Activated CD4-positive, alpha-beta memory T cell treated with anti-CD3 and anti-CD28 coated beads for 36 hours (primary cell): ENCODE measurements at places on chromosomes 3 and 15. TPM values are rescaled to one million over a fixed set of nuclear protein-coding genes. Genes with fewer than 3 reads are reported as not detected.

DNA sequence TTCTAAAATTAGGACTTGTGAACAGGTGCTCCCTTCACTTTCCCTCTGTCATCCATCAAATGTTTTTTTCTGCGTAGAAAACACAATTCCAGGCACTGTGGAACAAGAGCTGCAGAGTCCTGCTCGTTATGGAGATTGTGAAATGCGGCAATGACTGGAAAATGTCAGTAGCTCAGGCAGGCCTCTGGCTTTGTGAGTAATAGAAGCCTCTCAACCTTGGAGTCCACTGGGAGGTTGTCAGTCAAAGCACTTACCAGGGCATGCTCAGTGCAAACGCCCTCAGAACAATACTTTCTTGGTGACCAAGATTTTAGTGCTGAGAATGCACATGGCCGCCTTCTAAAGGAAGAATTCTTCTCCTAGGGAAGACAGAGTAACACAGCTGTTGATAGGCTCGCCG is 26.7 kb upstream of the MED12L start:
- no peak for DNase-seq
- no peak overlapping the region for H3K4me3 ChIP-seq
- H3K27ac ChIP-seq = no peak overlapping the region
- no peaks in the 10 kb centered on the region for H3K36me3 ChIP-seq

- no peaks in the 10 kb centered on the region for H3K36me3 ChIP-seq
- no peaks in the 10 kb centered on the region for H3K27me3 ChIP-seq
- H3K4me1 ChIP-seq = no peaks in the 10 kb centered on the region
- H3K4me3 ChIP-seq = no peak overlapping the region
These were observed 321.4 kb upstream of the DPH6 start for GRCh38 chr15:35867356-35867755.

DNA sequence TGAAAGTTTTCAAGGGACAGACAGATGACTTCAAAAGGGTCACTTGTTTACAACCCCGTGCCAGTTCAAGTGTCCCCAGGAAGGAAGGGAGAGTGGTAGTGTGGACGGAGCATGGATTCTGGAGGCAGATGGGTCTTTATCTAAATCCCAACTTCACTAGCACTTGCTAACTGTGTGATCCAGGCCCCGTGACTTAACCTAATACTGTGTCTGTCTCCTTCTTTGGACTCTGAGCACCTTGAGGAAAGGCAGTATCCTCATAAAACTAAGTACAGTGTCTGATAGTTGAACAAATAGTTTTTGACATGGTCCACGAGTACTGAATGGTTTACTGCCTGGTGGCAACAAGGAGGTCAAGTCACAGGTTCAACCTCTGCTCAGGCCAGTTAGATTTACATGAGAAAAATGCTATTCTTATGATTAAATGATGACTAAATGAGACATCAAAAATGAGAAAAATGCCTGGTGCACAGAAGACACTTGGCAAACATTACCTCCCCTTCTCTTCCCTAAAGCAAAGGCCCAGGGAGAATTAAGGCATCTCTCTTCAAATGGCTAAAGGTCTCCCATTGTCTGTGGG is 48.9 kb downstream of the ABCC5 start:
- H3K27ac ChIP-seq = no peak overlapping the region
- no peaks in the 10 kb centered on the region for H3K4me1 ChIP-seq
- no peaks in the 10 kb centered on the region for H3K27me3 ChIP-seq
- H3K36me3 ChIP-seq = peaks cover 9% of the 10 kb centered on the region
- H3K4me3 ChIP-seq = no peak overlapping the region

DNA sequence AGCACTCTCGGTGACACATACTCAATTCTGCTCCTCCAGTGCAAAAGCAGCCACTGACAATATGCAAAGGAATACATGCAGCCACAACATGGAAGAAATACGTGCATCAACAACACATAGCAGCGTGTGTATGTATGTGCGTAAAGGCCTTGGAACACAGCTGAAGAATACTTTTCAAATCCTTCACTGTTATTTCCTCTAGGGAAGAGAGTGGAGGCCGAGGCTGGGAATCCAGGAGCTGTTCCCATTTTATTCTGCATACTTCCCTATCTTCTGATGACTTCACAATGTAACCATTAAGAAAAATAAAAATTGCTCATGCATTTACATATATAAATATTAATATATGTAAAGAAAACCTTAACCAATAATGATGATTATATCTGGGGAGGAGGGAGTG is 36.6 kb upstream of the MGLL start:
- no peaks in the 10 kb centered on the region for H3K27me3 ChIP-seq
- no peak overlapping the region for H3K4me3 ChIP-seq
- no peak for DNase-seq

GRCh38 chr3:187836823-187837770 is 91.8 kb upstream of the BCL6 start:
- peaks cover 22% of the 10 kb centered on the region for H3K4me1 ChIP-seq
- H3K36me3 ChIP-seq = peaks cover 5% of the 10 kb centered on the region
- DNase-seq = no peak
- H3K27ac ChIP-seq = no peak overlapping the region
- H3K4me3 ChIP-seq = no peak overlapping the region

GRCh38 chr15:85618228-85618505 is 176.6 kb downstream of the KLHL25 start:
- peaks cover 25% of the 10 kb centered on the region for H3K4me1 ChIP-seq
- H3K36me3 ChIP-seq = peaks cover 4% of the 10 kb centered on the region
- H3K4me3 ChIP-seq = no peak overlapping the region
- H3K27me3 ChIP-seq = no peaks in the 10 kb centered on the region
- no peak for DNase-seq
- H3K27ac ChIP-seq = no peak overlapping the region

DNA sequence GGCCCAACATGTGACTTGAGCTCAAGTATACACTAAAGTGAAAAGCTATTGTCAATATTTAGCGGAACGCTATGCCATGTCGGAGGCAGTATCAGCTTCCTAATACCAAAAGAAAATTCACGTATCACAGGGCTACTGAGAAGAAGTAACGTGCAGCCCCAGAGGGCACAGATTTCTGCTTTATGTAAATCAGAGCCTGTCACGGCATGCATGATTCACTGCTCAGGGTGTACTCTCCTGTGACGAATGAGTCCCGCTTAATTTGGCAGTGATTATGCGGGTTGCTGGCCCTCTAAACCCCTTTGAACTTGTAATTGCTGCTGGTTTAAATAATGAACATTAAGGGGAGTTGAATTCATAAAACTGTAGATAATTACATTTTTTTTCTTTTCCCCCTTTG is 85.3 kb downstream of the MEIS2 start:
- DNase-seq = no peak
- H3K4me3 ChIP-seq = no peak overlapping the region
- no peaks in the 10 kb centered on the region for H3K4me1 ChIP-seq
- no peak overlapping the region for H3K27ac ChIP-seq
- no peaks in the 10 kb centered on the region for H3K27me3 ChIP-seq

- no peak overlapping the region for H3K27ac ChIP-seq
- no peaks in the 10 kb centered on the region for H3K4me1 ChIP-seq
- H3K36me3 ChIP-seq = peaks cover 3% of the 10 kb centered on the region
- DNase-seq = no peak
- no peak overlapping the region for H3K4me3 ChIP-seq
These were observed 44.4 kb upstream of the SPTSSB start for GRCh38 chr3:161415506-161416231.

DNA sequence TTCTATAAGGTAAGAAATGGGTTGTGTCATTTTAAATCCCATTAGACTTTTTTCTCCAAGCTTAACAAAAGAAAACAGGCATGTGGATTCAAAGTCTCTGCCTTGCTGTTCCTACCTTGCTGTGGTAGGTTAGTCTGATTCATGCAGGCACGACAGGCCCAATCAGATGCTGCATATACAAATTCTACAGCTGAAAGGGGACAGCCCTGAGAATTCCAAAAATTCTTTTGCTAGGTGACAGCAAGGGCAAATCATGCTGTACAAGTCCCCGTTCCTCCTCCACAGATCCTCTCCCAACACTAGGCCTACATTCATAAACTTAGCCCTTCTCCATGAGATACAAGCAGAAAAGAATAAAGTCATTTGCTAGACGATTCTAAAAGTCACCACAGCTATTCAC is 161.2 kb upstream of the THBS1 start:
- no peaks in the 10 kb centered on the region for H3K36me3 ChIP-seq
- H3K27me3 ChIP-seq = peaks cover 25% of the 10 kb centered on the region
- DNase-seq = no peak
- H3K27ac ChIP-seq = no peak overlapping the region
- no peak overlapping the region for H3K4me3 ChIP-seq

The ERC2 gene
- total RNA-seq = not detected

The ESYT3 gene
- total RNA-seq = 0.19 TPM
